ENCODE measurements at places on chromosomes 6 and 20. TPM values are rescaled to one million over a fixed set of nuclear protein-coding genes. Genes with fewer than 3 reads are reported as not detected.

The STAU1 gene
- total RNA-seq = 106 TPM

DNA sequence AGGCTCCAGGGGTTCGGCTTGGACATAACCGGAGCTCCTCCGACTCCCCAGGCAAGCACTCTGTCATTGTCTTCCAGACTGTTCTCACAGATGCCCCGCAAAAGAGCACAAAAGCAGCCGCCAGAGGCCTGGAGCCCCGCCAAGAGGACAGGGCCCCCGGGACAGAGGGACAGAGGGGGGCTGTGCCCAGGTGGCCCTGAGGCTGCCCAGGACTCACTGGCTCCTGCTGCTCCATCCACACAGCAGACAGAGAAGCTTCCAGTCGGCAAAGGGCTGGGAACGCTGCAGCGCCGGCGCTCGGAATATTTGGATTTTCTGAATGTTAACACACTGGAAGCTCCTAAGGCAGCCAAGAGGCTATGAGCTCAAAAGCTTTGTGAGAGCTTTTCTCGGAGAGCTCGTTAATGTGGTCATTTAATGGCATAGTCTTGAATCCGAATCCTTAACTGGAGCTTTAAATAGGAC lies 68.0 kb upstream of the QKI start:
- DNase-seq = no peak
- no peaks in the 10 kb centered on the region for H3K36me3 ChIP-seq
- H3K27ac ChIP-seq = no peak overlapping the region
- no peaks in the 10 kb centered on the region for H3K27me3 ChIP-seq
- no peak overlapping the region for H3K4me3 ChIP-seq
- H3K4me1 ChIP-seq = no peaks in the 10 kb centered on the region

DNA sequence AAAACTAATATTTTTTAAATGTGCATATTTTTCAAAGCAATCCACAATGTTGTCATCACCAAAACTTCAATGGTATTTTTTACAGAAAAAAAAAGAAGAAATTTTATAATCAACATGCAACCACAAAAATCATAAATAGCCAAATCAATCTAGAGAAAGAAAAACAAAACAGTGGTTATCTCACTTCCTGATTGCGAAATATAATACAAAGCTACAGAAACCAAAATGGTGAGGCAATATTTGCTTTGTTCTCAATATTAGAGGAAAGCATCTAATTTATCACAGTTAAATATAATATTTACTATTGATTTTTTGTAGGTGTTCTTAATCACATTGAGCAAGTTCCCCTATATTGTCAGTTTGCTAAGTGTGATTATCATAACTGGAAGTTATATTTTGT lies 720.7 kb upstream of the ADGRB3 start:
- H3K4me3 ChIP-seq = no peak overlapping the region
- no peak for DNase-seq
- H3K27me3 ChIP-seq = no peaks in the 10 kb centered on the region
- H3K27ac ChIP-seq = no peak overlapping the region
- H3K36me3 ChIP-seq = peaks cover 2% of the 10 kb centered on the region

- no peak for DNase-seq
- no peak overlapping the region for H3K4me3 ChIP-seq
- peak overlapping the region; percentile 1 for H3K27ac ChIP-seq
- H3K4me1 ChIP-seq = peaks cover 4% of the 10 kb centered on the region
Observed at GRCh38 chr6:53894091-53894490, 99.3 kb downstream of the LRRC1 start.

DNA sequence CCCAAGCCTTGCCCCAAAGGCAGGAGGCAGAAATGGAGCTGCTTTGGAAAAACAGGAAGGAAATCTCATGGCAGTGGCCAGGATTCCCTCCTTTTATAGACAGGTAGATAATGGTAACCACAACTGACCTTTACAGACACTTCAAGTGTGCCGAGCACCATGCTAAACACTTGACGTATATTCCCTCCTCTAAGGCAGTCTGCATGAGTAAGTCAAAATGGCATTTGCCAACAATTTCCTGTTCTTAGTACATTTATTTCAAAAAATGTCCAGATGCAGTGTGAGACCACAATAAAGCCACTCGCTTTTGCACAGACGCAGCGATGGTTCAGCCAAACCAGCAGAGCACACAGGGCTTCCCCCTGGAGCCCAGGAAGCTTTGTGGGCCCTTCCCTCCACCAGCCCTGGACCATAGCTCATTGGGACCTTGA lies 16.5 kb upstream of the GPR6 start:
- H3K27me3 ChIP-seq = no peaks in the 10 kb centered on the region
- no peak for DNase-seq

- H3K36me3 ChIP-seq = no peaks in the 10 kb centered on the region
- no peaks in the 10 kb centered on the region for H3K4me1 ChIP-seq
- no peak overlapping the region for H3K27ac ChIP-seq
- DNase-seq = no peak
- no peaks in the 10 kb centered on the region for H3K27me3 ChIP-seq
Observed at GRCh38 chr20:366719-367485, 13.7 kb upstream of the TRIB3 start.

- H3K27me3 ChIP-seq = no peaks in the 10 kb centered on the region
- no peak overlapping the region for H3K27ac ChIP-seq
- no peaks in the 10 kb centered on the region for H3K4me1 ChIP-seq
- no peak overlapping the region for H3K4me3 ChIP-seq
Observed at GRCh38 chr20:48733296-48733790, 94.5 kb downstream of the PREX1 start.

GRCh38 chr20:23417861-23418260 lies 3.4 kb downstream of the NAPB start:
- H3K36me3 ChIP-seq = no peaks in the 10 kb centered on the region
- H3K4me3 ChIP-seq = no peak overlapping the region
- no peaks in the 10 kb centered on the region for H3K27me3 ChIP-seq
- H3K4me1 ChIP-seq = no peaks in the 10 kb centered on the region

DNA sequence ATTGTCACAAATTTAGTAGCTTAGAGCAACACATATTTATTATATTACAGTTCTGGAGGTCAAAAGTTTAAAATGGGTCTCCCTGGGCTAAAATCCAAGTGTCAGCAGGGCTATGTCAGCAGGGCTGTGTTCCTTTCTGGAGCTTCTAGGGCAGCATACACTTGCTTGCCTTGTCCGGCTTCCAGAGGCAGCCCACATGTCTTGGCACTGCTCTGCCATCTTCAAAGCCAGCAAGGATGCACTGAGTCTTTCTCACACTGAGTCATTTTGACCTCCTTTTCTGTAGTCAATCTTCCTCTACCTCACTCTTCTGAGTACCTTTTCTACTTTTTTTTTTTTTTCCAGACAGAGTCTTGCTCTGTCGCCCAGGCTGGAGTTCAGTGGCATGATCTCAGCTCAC lies 39.0 kb downstream of the ADGRF4 start:
- no peaks in the 10 kb centered on the region for H3K36me3 ChIP-seq
- DNase-seq = no peak
- H3K27me3 ChIP-seq = no peaks in the 10 kb centered on the region

The PRRT1 gene
- 1.8 TPM for total RNA-seq

GRCh38 chr6:35191889-35192288 lies 21.9 kb upstream of the SCUBE3 start:
- no peak overlapping the region for H3K27ac ChIP-seq
- H3K4me3 ChIP-seq = no peak overlapping the region
- DNase-seq = no peak
- no peaks in the 10 kb centered on the region for H3K36me3 ChIP-seq
- no peaks in the 10 kb centered on the region for H3K4me1 ChIP-seq

DNA sequence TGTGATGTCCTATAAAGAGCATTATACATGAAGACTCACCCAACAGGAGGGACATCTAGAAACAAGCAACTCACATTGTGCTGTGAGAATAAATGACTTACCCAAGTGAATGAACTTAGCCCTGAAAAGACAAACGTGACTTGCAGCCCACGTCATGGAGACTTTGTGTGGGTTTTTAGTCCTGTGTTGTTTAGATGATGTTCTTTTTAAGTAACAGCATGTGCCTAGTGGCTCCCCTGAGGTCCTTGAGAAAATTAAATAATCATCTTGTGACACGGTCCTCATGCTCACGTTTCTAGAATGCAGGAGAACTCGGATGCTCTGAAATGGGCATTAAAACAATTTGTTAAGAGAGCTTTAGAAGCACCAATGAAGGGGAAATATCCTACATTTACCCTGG lies 165.1 kb downstream of the SASH1 start:
- H3K27ac ChIP-seq = no peak overlapping the region
- no peak for DNase-seq
- H3K4me1 ChIP-seq = peaks cover 6% of the 10 kb centered on the region
- no peak overlapping the region for H3K4me3 ChIP-seq
- no peaks in the 10 kb centered on the region for H3K27me3 ChIP-seq
- H3K36me3 ChIP-seq = no peaks in the 10 kb centered on the region

The SEL1L2 gene
- total RNA-seq = not detected

GRCh38 chr20:16145919-16146318 lies 427.3 kb downstream of the KIF16B start:
- no peaks in the 10 kb centered on the region for H3K27me3 ChIP-seq
- no peaks in the 10 kb centered on the region for H3K4me1 ChIP-seq
- no peak overlapping the region for H3K4me3 ChIP-seq
- H3K36me3 ChIP-seq = no peaks in the 10 kb centered on the region

The PNLDC1 gene
- not detected for total RNA-seq

The SLC35D3 gene
- total RNA-seq = 0.57 TPM

The ANKEF1 gene
- total RNA-seq = 9.7 TPM

The PPP1R3G gene
- total RNA-seq = not detected

The TGM2 gene
- total RNA-seq = 1.1 TPM

DNA sequence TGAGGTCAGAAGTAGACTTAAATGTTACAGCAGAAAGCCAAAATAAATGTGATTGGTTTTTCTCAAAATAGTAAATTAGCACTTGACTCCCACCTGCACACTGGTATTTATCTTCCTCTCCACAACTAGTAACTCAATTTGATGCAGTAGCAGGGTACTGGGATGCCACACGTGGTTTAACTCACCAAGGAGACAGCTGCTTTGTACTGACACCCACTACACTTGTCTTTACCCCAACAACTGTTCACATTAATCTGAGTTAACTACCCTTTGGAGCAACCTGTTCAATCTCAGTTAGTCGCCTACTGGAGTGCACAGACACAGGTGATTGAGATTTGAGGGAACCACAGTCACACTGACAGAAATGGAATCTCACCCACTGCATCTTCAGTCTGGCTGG lies 242.1 kb downstream of the PRKN start:
- H3K4me3 ChIP-seq = no peak overlapping the region
- no peaks in the 10 kb centered on the region for H3K36me3 ChIP-seq
- DNase-seq = no peak
- peaks cover 2% of the 10 kb centered on the region for H3K4me1 ChIP-seq
- no peaks in the 10 kb centered on the region for H3K27me3 ChIP-seq

GRCh38 chr6:92507552-92507951 lies 911.8 kb downstream of the EPHA7 start:
- H3K36me3 ChIP-seq = no peaks in the 10 kb centered on the region
- no peak for DNase-seq
- H3K4me1 ChIP-seq = no peaks in the 10 kb centered on the region
- H3K27me3 ChIP-seq = no peaks in the 10 kb centered on the region
- H3K4me3 ChIP-seq = no peak overlapping the region

DNA sequence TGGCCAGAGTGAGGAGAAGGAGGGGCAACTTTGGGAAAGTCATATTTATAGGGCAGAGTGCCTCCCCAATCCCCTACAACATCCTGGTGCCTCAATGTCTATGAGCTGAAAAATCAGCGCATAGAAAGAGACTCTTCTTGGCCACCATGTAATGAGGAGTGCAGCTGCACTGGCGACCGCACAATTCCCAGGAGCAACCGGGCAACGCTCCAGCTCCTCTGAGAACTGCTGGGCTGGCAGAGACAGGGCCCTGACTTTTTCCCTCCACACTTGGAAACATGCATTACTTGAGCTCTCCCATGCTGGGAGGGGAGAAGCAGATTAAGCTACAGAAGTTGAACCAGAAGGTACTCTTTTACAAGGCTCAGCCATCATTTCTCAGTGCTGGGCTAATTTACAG lies 31.4 kb upstream of the MARCKS start:
- peaks cover 2% of the 10 kb centered on the region for H3K4me1 ChIP-seq
- H3K36me3 ChIP-seq = no peaks in the 10 kb centered on the region
- H3K27ac ChIP-seq = no peak overlapping the region
- H3K4me3 ChIP-seq = no peak overlapping the region
- DNase-seq = no peak
- no peaks in the 10 kb centered on the region for H3K27me3 ChIP-seq

Measured in H9 (cell line).